ENCODE measurements at places on chromosomes 3 and 15.

GRCh38 chr3:102457644-102458043, 22.8 kb downstream of the ZPLD1 start:
- no peak for DNase-seq

DNA sequence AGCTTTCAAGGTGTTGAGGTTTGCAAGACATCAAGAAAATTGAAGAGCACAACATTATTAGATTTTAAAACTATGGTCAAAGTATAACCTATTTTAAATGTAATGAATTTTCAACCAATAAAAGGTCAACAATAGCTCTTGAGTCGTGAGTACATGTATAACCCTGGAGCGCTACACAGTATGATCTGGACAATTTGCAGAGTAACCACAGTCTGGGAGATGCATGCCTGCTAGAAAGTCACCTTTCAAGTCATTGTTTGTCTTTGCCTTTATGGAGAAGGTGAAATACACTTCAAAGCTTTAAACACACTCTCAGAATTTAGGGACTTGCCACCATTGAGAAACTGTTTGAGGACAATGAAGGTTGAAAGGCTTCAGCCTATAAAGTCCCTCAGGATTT, 112.6 kb upstream of the ALCAM start:
- DNase-seq, result no peak

DNA sequence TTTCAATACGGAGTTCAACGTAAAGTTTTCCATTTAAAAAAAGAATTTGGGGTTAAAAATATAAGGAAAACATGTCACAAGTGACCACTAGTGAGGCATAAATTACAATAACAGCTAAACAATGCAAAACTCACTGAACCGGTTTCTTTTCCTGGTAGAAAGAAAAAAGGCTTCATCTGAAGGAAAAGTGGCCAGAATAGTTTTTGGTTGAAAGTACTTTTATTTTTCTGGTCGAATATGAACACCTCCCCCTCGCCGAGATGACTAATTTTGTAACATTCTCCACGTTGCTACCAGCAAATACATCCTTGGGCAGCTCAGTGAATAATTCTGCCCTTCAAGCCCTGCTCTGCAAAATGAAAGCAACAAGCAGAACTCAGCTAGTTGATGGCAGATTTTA, 3.9 kb upstream of the SRGAP3 start:
- DNase-seq, result no peak

DNA sequence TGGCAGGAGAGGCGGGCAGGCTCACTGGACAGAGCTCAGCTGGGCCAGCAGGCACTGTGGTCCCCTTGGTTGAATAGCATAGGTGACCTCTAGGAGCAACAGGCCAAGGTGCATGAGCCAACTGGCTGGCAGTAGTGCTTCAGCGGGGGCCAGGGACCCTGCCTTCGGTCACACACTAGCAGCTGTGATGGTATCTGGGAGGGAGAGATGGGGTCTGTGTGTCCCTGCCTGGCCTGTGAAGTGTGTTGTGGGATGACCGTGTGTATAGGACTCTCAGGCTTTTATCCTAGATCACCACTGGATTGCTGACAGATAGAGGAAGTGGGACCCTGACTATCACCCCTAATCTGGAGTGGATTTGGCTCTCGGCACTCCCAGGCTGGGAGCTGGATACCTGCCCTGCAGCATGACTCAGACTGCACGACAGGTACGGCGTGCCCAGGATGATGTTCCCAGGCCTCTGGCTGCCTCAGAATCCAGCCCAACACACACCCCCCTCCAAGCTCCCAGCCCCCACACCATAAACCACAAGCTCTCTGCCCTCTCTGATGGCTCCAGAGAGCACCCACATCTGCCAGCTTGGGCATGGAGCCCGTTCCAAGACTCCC, 7.8 kb downstream of the RPS17 start:
- DNase-seq, result no peak

DNA sequence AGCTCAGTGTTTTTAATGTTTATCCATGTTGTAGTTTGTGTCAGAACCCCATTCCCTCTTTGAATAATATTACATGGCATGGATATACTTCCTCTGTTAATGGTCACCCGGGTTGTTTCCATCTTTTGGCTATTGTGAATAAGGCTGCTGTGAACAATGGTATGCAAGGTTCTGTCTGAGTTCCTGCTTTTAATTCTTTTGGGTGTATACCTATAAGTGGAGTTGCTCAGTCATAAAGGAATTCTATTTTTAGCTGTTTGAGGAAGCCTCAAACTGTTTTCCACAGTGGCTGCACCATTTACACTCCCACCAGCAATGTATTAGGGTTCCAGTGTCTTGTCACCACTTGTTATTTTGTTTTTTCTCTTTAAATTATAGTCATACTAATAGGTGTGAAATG, 99.6 kb downstream of the SLC25A26 start:
- no peak for DNase-seq

- DNase-seq, result no peak
Observed at GRCh38 chr3:16085410-16085809, 89.1 kb upstream of the GALNT15 start.

- peak; percentile 1 for DNase-seq
Observed at GRCh38 chr3:108664266-108664665, 74.7 kb downstream of the DZIP3 start.

GRCh38 chr15:90074916-90075315, 27.4 kb downstream of the IDH2 start:
- no peak for DNase-seq

GRCh38 chr3:41167722-41168497, 31.4 kb upstream of the CTNNB1 start:
- no peak for DNase-seq

DNA sequence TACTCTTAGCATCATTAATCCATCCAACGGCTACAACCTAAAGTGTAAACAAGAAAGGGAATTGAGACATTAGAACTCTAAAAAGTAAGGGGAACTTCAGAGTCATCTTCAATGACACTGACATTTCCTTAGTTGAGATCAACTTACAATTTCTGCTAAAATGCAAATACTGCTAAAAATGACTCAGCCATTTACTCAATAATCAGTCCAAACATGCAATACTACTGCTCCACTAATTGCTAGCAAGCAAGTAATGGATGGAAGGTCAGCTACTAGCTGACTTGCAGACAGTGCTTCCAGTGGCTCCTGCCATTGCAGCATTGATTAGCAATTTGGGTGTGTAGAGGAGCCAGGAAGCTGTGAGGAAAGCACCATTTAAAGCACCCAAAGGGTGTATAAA, 28.4 kb downstream of the CD200R1L start:
- no peak for DNase-seq

DNA sequence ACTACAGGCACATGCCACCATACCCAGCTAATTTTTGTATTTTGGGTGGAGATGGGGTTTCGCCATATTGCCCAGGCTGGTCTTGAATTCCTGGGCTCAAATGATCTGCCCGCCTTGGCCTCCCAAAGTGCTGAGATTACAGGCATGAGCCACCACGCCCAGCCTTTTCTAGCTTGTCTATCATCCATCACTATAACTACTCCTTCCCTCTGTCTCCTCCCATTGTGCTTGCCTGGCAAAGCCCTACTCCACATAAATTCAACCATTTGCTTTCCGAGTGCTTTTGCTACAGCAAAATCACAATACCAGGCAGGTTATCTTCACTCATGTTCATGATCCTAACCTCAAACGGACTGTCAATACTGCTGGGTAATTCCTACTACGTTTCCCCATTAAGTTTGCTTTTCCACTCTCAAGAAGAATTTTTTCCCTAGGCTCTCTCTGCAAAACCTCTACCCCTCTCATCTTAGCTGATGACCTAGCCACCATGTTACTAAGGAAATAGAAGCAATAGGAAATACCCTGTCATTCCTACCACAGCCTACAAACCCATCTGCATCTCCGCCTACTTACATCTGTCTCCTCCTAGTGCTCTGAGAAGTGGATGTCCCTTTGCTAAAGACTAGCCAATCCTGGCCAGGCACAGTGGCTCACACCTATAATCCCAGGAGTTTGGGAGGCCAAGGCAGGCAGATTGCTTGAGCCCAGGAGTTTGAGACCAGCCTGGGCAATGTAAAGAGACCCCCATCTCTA, 64.5 kb downstream of the RBPMS2 start:
- DNase-seq, result no peak

DNA sequence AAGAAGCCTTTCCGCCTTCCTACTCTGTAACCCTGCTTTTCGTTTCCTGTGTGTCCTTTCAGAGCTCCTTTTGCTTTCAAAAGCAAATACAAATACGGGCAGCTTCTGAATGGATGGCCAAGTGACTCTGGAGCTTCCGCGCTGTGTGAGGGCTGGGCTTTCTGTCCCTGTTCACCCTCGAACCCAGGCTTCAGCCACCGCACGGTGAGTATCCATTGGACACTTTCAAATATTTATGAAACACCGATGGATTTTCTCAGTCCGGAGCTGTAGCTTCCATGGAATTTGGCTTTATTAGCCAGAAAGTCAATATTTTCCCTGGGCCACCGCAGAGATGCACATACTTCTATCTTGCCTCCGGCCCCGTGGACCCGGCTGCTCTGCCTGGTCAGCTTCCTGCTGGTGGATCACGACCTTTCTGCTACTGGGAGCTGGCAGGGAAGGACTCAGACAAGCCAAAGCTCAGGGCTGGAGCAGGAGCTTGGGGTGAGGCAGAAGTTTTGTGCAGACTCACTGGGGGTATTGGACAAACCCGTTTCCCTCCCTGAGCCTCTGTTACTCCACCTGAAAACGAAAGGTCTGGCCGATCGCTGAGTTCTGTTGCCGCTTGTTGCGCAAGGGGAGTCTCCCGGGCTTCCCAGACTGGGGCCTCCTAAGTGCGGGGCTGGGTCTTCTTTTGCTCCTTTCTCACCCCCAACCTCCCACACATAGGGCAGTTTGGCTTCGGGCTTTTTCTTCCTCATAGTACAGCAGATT, 63.6 kb downstream of the LINGO1 start:
- DNase-seq, result no peak

- no peak for DNase-seq
Observed at GRCh38 chr15:60895986-60896385, 333.1 kb downstream of the RORA start.

- no peak for DNase-seq
Observed at GRCh38 chr15:73340502-73341192, 28.1 kb downstream of the HCN4 start.

DNA sequence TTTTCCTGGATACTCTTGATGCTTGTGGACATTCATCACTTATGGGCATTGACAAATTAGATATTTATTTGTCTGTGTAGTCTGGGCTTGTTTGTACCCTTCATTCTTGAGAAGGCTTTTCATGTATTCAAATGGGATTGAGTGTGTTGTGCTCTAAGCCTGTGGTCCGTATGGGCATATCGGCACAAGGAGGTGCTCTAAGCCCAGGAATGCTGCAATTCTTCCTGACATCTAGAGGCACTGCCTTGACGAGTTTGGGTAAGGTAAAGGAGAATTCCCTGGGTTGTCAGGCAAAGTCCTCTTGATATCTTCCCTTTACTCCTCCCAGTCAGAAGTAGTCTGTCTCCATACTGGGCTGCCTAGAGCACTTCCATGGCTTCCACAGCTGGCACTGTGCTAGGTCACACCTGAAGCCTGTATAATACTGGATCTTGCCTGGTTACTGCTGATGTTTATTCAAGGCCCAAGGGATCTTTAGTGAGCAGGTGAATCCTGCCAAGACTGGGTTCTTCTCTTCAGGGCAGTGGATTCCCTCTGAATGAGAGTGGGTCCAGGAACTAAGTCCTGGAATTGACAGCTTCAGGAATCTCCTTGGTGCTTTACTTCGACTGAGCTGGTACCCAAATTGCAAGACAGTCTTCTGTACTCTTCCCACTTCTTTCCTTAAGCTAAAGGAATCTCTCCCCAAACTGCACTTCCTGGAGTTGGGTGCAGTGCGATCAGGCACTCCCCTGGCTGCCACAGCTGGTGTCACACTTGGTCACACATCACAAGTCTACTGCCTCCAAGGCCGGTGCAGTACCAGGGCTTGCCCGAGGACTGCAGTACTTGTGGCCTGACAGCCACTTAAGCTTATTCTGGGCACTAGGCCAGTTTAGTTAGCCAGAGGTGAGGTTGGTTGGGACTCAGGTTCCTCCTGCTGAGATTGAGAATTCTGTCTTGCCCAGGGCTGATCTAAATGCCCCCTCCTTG, 46.0 kb downstream of the GALK2 start:
- DNase-seq, result no peak

GRCh38 chr3:99355465-99355864, 282.9 kb upstream of the COL8A1 start:
- no peak for DNase-seq
